ENCODE measurements at places on chromosomes 13 and 19. TPM values are rescaled to one million over a fixed set of nuclear protein-coding genes. Genes with fewer than 3 reads are reported as not detected.
A peak's percentile ranks its signal among the peaks of the same experiment; 100 is the strongest.

The CD70 gene
- total RNA-seq = 1.2 TPM

The FGF21 gene
- total RNA-seq = not detected

DNA sequence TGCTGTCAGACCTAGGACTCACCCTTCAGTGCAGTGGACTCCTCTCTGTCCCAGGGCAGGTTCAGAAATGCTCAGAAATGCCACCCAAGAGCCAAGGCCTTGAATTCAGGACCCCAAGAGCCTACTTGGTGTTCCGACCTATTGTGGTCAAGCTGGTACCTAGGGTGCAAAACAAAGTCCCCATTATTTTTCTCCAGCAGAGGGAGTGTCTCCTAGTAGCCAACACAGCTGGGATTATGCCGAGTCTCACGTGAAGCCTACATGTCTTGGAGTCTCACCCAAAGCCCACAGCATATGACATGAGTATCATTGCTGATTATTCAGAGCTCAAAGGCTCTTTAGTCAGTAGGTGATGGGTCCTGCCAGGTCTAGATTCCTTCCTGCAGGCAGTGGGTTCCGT lies 671.1 kb upstream of the SPRY2 start:
- DNase-seq = no peak

The CDX2 gene
- total RNA-seq = not detected

- DNase-seq = peak; percentile 69
Observed at GRCh38 chr19:3494559-3494958, 5.9 kb downstream of the DOHH start.

DNA sequence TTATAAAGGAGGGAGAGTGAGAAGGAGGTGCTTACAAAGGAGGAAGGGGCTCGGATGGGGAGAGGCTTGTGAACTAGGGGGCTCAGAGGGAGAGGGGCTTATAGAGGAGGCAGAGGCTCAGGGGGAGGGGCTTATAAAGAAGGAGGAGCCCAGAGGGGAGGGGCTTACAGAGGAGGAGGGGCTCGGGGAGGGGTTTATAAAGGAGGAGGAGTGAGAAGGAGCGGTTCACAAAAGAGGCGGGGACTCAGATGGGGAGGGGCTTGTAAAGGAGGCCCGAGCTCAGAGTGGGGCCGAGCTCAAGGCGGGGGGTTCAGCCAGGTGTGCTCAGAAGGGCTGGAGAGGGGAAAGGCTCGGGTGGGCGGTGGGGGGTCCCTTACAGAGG lies 500 bp downstream of the SMIM24 start:
- DNase-seq = peak; percentile 57

The TUBA3C gene
- total RNA-seq = not detected

The EFNA2 gene
- not detected for total RNA-seq

GRCh38 chr13:78299832-78300623 lies 303.3 kb downstream of the POU4F1 start:
- DNase-seq = no peak

The CGB2 gene
- not detected for total RNA-seq

- DNase-seq = no peak
Observed at GRCh38 chr19:29781386-29782259, 30.2 kb upstream of the CCNE1 start.

The LYL1 gene
- total RNA-seq = 2.0 TPM

Data from natural killer cell (primary cell).